Temporal lobe (tissue), 4 donors: ENCODE measurements at places on chromosomes 5 and 9. TPM values are rescaled to one million over a fixed set of nuclear protein-coding genes. Genes with fewer than 3 reads are reported as not detected.

Gene SLCO6A1
- total RNA-seq = 0.25 TPM

Gene THBS4
- 1.2 TPM for total RNA-seq

Gene ANKH
- 47.5 TPM for total RNA-seq

Gene PTGES
- 2.0 TPM for total RNA-seq

Gene FAM78A
- 1.2 TPM for total RNA-seq

Gene AK3
- 31.5 TPM for total RNA-seq

Gene PLCXD3
- total RNA-seq = 7.6 TPM

Gene N4BP3
- total RNA-seq = 7.4 TPM

Gene KCNIP1
- 15.0 TPM for total RNA-seq

Gene TMEM245
- total RNA-seq = 70.3 TPM

Gene NTNG2
- total RNA-seq = 4.9 TPM
